Lower lobe of right lung (tissue), 2 donors: ENCODE measurements at places on chromosomes 2 and 18. TPM values are rescaled to one million over a fixed set of nuclear protein-coding genes. Genes with fewer than 3 reads are reported as not detected.

The WNT10A gene
- total RNA-seq, result 0.35 TPM

- no peaks in the 10 kb centered on the region for H3K4me1 ChIP-seq
- H3K27ac ChIP-seq, result no peak overlapping the region
- H3K27me3 ChIP-seq, result no peaks in the 10 kb centered on the region
- H3K36me3 ChIP-seq, result no peaks in the 10 kb centered on the region
These were observed 522.8 kb downstream of the MBD2 start for GRCh38 chr18:53701697-53702096.

The ZNF385B gene
- 63.2 TPM for total RNA-seq

DNA sequence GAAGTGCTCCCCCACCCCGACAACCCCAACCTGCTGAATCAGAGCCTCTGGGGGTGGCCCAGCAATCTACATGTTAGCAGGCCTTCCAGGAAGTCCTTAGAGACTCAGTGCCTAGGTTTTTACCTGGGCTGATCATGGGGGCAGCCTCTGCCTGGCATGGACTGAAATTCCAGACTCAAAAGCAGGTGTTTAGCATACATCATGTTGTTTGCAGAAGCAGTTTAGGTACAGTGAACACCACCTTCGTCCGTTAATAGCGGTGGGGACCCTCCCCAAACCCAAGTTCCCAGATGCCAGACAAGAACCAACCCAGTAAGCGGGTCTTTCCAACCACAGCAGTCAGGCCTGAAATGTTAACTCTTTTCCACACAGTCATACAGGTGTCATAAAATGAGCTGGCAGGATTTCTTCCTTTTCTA, 26.4 kb upstream of the GALR1 start:
- H3K27ac ChIP-seq, result no peak overlapping the region
- peaks cover 3% of the 10 kb centered on the region for H3K27me3 ChIP-seq
- H3K4me3 ChIP-seq, result no peak overlapping the region
- no peaks in the 10 kb centered on the region for H3K4me1 ChIP-seq
- H3K36me3 ChIP-seq, result no peaks in the 10 kb centered on the region

DNA sequence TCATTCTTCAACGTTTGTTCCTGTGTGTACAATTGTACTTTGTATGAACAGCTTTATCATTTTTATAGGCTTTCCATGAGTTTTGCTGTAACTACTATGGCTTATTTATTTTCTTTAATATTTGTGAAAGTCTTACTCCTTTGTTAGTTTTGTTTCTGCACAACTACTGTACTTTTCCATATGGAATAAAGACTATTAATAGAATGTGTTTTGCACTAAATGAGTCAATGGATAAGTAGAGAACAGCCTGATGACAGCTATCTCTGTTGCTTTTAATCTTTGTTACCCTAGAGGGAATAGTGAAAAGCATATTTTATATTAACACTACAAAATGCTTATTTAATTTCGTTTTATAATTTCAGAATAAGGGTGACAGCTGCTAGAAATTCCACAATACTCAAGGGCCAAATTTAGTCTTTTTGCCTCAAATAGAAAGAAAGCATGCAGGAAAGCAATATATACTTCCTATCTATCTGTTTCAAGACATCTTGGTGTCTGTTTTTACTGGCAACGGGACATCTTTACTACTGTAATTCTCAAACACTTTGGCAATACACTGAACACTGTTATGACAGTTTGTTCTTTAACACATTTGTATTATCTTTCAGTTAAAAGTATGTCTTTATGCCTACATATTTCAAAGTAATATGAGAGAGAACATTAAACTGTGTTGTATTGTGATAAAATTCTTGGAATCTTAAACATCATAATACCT, 53.9 kb downstream of the WDSUB1 start:
- H3K4me3 ChIP-seq, result no peak overlapping the region
- H3K27me3 ChIP-seq, result no peaks in the 10 kb centered on the region
- no peak overlapping the region for H3K27ac ChIP-seq
- DNase-seq, result no peak

DNA sequence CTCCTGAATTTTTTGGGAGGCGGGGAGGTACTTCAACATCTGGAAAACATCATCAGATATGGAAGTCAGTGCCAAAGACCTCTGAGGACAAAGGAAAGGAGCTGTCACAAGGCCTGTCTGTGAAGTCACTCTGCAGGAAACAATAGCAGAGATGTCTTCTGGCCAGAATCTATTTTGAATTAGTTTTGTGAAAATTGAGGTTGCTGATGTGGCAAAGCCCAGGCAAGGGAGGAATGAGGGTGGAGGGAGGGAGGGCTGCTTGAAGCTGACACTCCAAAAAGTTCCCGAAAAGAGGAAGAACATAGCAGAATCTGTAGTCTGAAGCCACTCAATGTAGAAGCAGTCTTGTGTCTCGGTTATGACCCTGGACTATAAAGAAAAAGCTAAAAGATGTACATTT, 151.1 kb upstream of the LHCGR start:
- no peaks in the 10 kb centered on the region for H3K4me1 ChIP-seq
- H3K36me3 ChIP-seq, result no peaks in the 10 kb centered on the region
- no peaks in the 10 kb centered on the region for H3K27me3 ChIP-seq
- H3K27ac ChIP-seq, result no peak overlapping the region

DNA sequence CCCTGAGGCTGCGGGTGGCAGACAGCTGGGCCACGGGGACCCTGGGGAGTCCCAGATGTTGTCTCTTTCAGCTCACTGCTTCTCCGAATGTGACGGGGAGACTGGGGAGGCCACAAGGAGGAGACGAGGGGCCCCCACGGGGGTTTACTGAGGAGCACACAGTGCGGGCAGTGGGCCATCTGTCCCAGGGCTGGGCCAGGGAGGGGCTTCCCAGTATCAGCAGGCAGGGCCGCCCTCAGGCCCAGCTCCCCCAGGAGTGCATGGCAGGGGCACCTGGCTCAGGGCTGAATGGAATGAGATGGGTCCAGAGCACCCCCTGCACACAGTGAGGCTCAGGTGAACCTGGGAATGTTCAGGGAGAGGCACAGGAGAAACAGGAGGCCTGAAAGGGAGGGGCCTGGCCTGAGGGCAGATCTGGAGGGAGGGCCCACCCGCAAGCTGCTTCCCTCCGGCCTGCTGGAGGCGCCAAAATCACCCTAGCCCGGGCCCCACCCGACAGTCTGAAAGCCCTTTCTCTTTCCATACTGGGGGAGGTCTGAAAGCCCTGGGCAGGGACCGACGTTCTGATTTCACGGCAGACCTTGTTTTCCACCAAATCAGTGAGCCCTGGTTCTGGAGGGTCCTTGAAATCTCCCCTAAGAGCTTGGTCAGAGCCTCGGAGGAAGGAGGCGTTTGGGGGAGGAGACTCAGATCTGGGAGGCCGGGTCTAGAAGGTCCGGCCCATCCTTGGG, 35.5 kb upstream of the PTMA start:
- peak overlapping the region; percentile 14 for H3K4me3 ChIP-seq
- H3K27ac ChIP-seq, result peak overlapping the region; percentile 92
- H3K4me1 ChIP-seq, result peaks cover 61% of the 10 kb centered on the region
- H3K27me3 ChIP-seq, result no peaks in the 10 kb centered on the region

GRCh38 chr2:159985656-159986055, 76.8 kb downstream of the PLA2R1 start:
- H3K4me3 ChIP-seq, result no peak overlapping the region
- DNase-seq, result no peak
- H3K36me3 ChIP-seq, result no peaks in the 10 kb centered on the region
- peaks cover 10% of the 10 kb centered on the region for H3K4me1 ChIP-seq

The GAL3ST2 gene
- not detected for total RNA-seq

DNA sequence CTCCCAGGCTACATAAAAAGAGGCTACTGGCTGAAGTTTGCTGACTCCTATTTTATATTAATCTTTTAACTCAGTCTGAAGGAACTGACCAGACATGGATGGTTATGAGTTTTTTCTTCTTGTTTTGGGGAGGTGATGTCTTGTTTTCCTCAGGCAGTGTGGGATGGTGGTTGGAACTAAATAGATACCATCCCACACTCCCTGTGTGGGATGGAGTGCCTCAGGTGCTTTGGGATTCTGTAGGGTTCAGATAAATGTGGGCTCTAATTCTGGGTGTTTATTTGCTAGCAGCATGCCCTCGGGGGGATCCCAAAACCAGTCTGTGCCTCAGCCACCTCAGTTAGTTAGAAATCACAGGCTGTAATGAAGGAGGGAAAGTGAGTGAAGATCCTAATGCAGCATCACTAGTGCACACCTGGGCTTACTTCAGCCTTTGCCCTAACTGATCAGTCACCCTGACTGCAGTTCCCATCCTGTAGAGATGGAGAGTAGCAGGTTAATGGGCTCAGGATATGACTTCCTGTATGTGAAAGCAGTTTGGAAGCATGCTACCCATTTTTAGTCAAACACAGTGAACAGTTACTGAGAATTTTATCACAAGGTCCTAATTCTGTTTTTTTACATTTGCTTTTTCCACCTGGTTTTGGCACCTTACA, 132.2 kb downstream of the SPTBN1 start:
- no peaks in the 10 kb centered on the region for H3K27me3 ChIP-seq
- peaks cover 74% of the 10 kb centered on the region for H3K4me1 ChIP-seq
- DNase-seq, result no peak
- H3K27ac ChIP-seq, result peak overlapping the region; percentile 8
- peaks cover 6% of the 10 kb centered on the region for H3K36me3 ChIP-seq

DNA sequence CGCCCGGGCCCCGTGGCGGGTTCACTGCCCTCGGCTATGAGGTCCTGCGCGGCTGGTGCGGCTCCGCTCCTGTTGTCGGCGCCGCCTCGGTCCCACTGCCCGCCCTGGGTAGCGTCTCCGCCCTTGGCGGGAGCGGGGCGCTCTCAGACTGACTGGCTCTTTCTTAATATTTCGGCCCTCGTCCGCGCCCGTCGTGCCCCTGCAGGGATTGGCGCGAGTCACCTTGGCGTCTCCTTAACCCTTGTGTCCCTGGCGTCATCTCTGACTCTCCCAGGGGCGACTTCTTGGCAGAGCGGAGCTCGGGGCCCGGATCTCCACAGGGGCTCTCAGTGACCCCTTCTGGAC, 1.3 kb downstream of the PTMA start:
- H3K27ac ChIP-seq, result peak overlapping the region; percentile 100
- peaks cover 32% of the 10 kb centered on the region for H3K36me3 ChIP-seq
- peaks cover 43% of the 10 kb centered on the region for H3K4me1 ChIP-seq
- peak; percentile 80 for DNase-seq
- H3K4me3 ChIP-seq, result peak overlapping the region; percentile 99

DNA sequence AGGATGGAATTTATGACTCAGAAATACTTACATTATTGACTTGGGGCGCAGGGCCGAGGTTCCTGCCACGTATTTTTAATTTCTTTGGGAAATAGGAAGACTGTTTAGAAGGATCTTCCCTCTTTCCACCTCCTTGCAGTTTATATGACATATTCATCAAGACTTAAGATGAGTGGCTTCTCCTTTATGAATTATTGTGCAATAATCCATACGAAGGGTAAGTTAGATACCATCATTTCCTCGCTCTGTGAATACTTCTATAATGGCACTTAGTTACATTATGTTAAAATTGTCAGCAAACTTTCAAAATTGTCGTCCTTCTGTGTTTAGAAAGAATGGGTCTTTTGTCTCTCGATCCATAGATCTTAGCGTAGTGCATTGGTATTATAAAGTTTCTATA, 328.8 kb upstream of the UBE2E3 start:
- no peak overlapping the region for H3K27ac ChIP-seq
- no peaks in the 10 kb centered on the region for H3K27me3 ChIP-seq
- H3K36me3 ChIP-seq, result no peaks in the 10 kb centered on the region
- no peak overlapping the region for H3K4me3 ChIP-seq

The PSMA8 gene
- not detected for total RNA-seq

The NFU1 gene
- 44.2 TPM for total RNA-seq

The SPDYA gene
- total RNA-seq, result 1.9 TPM

The EEF1B2 gene
- 408 TPM for total RNA-seq

The DOK6 gene
- 3.2 TPM for total RNA-seq

DNA sequence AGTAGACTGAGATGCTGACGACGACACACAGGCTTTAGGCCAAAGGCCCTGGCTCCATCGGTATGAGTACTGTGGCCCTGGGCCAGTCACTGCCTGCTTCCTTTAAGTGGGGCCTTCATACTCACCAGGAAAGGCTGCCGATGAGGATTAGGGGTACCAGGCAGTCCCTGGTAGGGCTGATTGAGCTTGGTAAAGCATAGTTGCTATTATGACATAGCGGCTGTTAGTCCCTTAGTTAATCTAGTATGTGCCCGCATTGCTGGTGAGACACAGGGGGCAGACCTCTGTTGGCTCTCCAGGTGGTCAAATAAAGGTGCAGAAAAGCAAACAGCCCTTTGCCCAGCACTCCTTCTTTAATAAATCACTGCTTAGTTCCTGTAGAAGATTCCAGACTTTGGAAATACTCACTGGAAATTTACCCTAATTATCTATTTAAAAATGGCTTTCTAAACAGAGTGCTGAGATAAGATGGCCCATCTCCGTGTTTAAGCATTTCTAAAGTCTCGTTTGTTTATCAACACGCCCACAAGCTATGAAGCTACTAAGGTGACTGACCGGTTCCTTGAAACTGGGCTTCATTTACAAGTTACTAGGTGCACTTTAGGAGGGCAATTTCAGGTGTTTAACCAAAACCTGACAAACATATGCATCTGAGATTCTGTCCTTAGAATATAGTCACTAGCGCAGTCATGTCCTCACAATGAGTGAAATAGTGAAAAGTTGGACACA, 8.7 kb upstream of the BIN1 start:
- no peak for DNase-seq
- no peaks in the 10 kb centered on the region for H3K36me3 ChIP-seq
- H3K4me3 ChIP-seq, result no peak overlapping the region
- no peaks in the 10 kb centered on the region for H3K4me1 ChIP-seq
- H3K27ac ChIP-seq, result no peak overlapping the region

- no peak for DNase-seq
- H3K27me3 ChIP-seq, result no peaks in the 10 kb centered on the region
- no peaks in the 10 kb centered on the region for H3K4me1 ChIP-seq
- H3K36me3 ChIP-seq, result no peaks in the 10 kb centered on the region
- H3K4me3 ChIP-seq, result no peak overlapping the region
These were observed 108.9 kb upstream of the ITGA4 start for GRCh38 chr2:181348107-181348837.

DNA sequence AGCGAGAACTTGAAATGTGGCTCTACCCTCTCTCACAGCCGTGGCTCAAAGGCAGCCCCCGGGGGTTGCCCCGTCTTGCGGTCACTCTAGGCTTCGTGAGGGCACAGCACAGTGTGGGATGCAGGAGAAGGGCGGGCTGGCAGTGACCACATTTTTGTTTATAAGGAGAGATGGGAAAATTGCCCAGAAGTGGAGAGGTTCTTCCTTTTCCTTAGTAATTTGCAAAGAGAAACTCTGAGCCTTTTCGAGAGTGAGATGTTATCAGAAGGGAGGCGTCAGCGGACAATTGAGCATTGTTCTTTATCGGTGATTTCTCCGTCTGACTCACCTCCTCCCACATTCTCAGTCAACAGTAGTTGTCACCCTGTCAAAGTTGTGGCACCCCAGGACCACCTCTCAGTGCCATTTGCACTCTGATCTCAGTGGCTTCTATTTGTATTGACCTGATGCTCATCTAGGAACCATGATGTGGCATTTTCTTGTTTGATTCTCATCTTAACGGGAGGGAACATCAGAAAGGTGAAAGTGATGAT, 89.6 kb downstream of the ACAA2 start:
- no peak overlapping the region for H3K27ac ChIP-seq
- H3K27me3 ChIP-seq, result no peaks in the 10 kb centered on the region
- DNase-seq, result no peak

- no peaks in the 10 kb centered on the region for H3K36me3 ChIP-seq
- no peak overlapping the region for H3K4me3 ChIP-seq
- H3K27me3 ChIP-seq, result no peaks in the 10 kb centered on the region
- DNase-seq, result no peak
These were observed 729.5 kb upstream of the LRRTM4 start for GRCh38 chr2:78251708-78252107.
